DMS153 (cell line): ENCODE measurements at places on chromosomes 2 and 18.

- DNase-seq, result no peak
Measured at GRCh38 chr18:64982414-64983055, 768.3 kb upstream of the CDH7 start.

DNA sequence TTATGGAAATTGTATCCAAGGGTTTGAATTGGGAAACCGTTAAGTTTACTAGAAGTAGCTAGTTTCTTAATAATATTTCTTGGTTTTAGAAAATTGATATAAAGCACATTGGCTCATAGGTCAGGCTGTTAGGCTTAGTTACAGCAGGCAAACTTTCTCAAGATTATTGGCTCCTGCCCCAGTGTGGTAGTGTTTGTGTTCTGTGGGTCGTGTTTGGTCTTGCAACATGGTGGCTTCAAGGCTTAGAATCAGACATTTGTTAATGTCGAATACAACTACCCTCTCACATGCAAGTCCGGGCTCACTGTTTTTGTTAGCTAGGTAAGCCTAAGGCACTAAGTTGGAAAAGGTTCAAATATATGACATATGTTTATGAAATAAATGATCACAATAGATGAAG lies 19.6 kb downstream of the CERS6 start:
- no peak for DNase-seq

GRCh38 chr2:197919487-197919886 lies 115.1 kb downstream of the PLCL1 start:
- no peak for DNase-seq

- DNase-seq, result no peak
Measured at GRCh38 chr2:29314816-29315571, 199.8 kb downstream of the CLIP4 start.

- no peak for DNase-seq
Measured at GRCh38 chr2:60496475-60496874, 57.0 kb downstream of the BCL11A start.

GRCh38 chr18:30487962-30488361 lies 554.6 kb downstream of the DSC3 start:
- DNase-seq, result no peak

DNA sequence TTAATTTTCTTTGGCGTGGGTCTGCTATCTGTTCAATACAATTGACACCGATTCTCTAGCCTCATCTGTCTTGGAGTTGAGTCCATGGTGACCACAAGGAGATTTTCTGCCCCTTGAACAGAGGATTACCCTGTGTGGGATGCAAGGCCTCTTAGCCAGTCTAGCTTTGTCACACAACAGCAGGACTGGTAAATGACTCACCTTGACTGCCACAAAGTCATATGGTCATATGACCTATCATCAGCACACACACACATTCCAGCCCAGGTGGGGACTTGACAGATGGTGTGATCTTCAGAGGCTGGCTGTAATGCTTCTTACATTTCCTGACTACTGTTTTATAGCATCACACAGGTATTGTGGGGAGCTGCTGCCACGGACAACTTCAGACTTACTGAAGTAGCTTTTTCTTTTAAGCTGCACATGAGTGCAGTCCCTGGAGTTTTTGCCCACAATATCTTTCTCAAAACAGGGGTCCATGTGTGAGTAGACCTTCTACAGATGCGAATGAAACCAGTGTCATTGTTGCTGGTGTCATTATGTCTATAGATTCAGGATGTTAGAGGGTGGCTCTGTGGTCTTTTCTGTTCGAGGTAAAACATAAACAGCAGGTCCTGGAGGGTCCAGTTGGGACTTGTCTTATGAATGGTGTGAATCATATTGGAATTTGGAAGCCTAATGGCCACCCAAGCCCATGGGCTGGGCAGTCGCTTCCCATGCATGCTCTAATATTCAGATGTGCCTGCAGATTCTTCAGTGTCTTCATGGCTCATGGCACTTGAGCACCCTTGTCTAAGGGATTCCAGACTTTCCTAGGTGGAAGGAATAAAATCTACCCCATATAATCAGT lies 18.6 kb upstream of the ACOXL start:
- no peak for DNase-seq

- no peak for DNase-seq
Measured at GRCh38 chr2:219272356-219272755, 6.8 kb upstream of the DNAJB2 start.

GRCh38 chr2:105873721-105874120 lies 129.0 kb downstream of the NCK2 start:
- DNase-seq, result no peak
